ENCODE measurements at places on chromosomes 4 and X.

DNA sequence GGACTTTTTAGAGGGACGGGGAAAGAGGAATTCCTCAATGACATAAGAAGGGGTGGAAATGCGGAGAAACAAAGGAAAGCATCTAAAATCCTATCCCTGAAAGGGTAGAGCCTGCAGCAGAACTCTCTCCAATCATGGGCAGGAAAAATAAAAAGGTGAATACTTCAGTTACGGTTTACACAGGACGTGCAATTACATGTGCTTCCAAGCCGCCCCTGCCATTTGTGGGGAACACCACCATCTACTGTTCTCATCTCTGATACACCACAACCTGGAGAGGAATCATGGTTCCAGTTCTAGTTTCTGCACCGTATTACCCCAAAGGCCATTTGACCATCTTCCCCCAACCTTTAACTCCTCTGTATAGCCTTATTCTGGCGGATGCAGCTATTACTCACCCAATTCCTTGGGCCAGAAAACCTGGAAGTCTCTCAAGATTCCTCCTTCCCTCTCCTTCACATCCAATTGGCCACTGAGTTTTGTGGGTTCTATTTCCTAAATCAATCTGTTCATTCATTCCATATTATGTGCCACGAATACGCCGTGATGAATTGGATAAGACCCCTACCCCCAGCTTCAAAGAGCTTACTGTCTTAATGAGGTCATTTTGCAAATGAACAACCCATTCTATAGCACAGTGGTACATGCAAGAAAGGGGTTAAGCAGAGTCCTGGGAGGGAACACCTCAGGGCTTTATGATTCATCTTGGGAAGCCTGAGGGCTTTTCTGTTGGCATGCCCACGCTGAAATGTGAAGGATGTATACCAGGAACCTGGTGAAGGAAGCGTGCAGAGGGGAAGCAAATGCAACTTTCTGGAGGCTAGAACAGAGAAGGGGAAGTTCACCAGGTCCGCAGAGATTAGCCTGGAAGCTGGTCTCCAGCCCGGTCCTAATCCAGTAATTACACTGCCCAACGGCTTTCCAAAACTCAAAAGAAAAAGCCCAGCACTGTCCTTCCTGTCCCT, 1.4 kb upstream of the MSL3 start:
- DNase-seq, result no peak

GRCh38 chrX:1853916-1854315, 239.1 kb downstream of the ASMT start:
- no peak for DNase-seq

GRCh38 chr4:94439606-94440005, 12.1 kb upstream of the PDLIM5 start:
- DNase-seq, result no peak

DNA sequence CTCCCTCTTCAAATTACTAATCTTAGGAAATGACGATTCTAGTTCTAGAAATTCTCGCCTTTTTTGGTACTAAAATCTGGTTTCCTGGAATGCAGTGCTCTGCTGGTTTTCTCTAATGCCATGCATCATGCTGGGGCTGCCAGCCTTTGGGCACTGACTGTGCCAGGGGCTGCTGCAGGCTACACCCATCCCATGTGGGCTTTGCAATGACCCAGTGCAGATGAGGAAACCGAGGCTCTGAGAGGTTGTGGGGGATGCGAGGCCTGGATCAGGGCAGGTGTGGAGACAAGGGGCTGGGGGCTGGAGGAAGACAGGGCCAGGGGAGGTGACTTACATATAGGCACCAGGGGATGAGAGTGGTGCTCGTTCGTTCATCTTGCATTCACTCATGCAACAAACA, 95.3 kb downstream of the HMX1 start:
- no peak for DNase-seq

DNA sequence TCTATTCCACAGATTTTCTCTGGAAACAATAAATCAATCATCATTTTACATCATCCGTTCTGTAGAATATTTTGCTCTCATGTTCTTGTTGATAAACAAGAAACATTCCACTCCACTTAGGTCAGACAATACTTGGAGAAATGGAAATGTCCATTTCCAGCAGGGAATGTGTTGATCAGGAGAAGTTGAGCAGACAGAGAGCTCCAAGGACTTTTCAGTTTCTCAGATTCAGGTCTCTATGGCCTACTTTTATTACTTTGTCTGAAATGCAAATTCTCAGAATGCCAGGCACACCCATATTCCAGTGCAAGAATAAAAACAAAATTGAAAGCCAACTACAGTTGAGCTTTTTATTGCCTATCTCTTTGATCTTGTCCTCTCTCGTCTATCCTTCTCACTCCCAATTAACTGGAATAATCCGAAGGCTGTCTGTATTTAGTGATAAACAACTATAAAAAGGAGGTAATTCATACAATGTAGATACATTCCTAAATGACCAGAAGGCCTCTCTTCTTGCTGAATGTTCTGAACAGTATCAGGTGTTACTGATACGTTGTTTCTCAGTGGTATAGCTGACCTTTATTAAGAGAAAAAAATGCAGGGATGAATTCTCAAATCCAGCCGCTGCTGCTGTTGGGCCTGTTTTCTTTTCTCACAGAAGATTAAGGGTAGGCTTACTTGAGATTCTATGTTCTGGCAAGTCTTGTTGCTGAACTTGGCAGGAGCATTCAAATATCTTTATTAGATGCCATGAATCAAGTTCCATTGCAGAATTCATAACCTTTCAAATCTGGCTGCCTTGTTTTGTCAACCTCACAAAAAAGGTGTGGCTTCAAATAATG, 72.1 kb downstream of the HPGD start:
- DNase-seq, result no peak

DNA sequence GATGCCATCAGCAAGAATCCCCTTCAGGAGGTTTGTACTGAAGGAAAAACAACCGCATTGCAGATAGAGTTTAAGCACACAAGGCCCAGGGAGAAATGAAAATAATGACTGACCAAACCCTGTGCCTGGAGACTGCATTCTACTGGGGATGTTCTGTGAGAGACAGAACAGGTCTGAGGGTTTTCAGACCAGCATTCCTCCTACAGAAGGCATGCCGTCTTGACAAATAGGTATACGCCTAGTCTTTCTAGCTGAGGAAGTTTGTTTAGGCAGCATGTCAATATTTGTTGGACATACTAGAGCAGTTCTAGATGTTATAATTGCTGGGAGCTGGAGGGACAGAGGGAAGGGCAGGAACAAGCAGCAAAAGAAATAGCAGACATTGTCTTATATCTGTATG, 68.4 kb upstream of the SCOC start:
- no peak for DNase-seq

DNA sequence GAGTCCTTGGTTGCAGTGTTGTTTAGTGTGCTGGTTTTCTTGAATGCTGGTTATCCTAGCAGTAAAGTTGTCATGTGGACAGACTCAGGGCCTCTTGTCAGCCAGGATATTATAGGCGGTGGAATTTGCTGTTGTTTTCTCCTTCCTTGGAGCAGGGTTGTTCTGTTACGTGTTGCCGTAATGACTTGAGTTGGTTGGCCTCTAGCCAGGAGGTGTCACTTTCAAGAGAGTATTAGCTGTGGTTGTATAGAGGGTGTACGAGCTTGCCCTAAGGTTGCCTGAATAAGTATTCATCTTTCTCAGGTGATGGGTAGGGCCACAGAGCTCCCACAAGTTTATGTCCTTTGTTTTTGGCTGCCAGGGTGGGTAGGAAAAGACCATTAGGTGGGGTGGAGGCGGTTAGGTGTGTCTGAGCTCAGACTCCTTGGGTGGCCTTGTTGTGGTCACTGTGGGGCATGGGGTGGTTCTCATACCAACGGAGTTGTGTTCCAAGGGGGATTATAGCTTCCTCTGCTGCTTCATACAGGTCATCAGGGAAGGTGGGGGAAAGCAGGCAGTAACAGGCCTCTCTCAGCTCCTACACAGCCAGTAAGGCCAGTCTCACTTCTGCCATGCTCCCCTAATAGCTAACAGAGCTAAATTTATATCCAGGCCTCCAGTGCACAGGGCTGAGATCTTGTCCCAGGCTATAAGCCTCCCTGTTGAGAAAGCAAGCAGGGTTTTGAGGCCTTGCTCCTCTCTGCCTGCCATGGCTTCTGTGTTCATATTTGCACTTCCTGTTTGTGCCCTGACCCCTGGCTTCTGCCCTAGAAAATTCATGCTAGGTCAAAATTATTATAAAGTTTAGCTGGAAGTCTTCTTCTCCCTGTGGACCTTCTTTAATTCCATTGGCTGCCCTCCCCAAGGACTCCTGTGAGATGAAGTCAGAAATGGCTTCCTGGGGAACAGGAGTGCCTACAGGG, 594.7 kb downstream of the RAPGEF2 start:
- DNase-seq, result no peak

- no peak for DNase-seq
Observed at GRCh38 chr4:94285666-94286065, 57.0 kb downstream of the HPGDS start.

GRCh38 chrX:53303195-53303594, 21.8 kb upstream of the IQSEC2 start:
- DNase-seq, result no peak

GRCh38 chr4:128670513-128670912, 139.0 kb upstream of the JADE1 start:
- no peak for DNase-seq

- no peak for DNase-seq
Observed at GRCh38 chr4:42278709-42279324, 118.5 kb upstream of the SHISA3 start.

- DNase-seq, result no peak
Observed at GRCh38 chr4:1244978-1245471, 3.9 kb downstream of the CTBP1 start.

DNA sequence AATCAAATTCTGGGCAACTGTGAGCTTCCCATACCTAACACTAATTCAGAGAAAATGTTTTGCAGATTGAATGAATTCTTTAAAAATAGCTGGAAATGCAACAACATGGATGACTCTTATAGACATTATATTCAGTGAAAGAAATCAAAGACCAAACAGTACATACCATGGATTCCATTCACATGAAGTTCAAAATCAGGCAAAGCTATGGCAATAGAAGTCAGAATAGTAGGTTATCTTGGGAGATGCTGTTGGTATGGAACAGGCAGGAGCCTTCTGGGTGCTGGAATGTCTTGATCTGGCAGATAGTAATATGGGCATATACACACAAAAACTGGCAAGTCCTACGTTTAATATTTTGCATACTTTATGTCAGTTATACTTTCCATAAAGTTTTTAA, 25.5 kb upstream of the CBLL2 start:
- DNase-seq, result no peak

DNA sequence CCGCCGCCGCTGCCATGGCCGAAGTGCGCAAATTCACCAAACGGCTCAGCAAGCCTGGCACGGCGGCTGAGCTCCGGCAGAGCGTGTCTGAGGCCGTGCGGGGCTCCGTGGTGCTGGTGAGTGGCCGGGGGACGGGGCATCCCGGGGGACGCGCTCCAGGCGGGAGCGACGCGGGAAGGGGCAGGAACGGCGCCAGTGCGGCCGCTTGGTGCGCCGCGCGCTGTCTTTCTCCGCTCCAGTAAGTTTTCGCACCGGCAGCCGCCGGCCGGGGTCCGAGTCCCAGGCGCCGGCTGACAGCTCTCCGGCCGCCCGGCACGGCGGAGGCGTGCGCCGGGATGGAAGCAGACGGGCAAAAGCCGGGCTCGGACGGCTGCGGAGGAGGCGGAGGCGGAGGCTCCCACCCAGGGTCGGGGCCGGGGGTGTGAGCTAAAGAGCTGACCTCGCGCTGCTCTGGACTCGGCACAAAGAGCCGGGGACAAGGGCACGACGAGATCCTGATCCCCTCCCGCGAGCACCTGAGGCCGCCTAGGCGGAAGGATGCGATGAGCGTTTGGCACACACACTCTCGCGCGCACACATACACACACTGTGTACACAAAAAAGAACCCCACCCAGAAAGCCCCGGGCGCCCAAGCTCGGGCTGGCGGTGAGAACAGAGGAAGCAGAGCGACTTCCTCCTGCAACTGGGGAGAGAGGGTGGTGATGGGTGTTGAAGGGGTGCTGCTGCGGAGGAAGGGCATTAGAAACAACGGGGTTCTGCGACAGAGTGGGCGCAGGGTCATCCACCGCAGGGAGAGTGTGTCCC, 545 bp downstream of the DOCK11 start:
- peak; percentile 22 for DNase-seq

GRCh38 chr4:4558881-4559280, 17.0 kb upstream of the STX18 start:
- no peak for DNase-seq

GRCh38 chr4:152500800-152501434, 35.0 kb downstream of the FBXW7 start:
- DNase-seq, result peak; percentile 24

- no peak for DNase-seq
Observed at GRCh38 chrX:148501386-148502066, 1.1 kb downstream of the AFF2 start.

GRCh38 chrX:118049713-118050112, 66.9 kb downstream of the KLHL13 start:
- no peak for DNase-seq

DNA sequence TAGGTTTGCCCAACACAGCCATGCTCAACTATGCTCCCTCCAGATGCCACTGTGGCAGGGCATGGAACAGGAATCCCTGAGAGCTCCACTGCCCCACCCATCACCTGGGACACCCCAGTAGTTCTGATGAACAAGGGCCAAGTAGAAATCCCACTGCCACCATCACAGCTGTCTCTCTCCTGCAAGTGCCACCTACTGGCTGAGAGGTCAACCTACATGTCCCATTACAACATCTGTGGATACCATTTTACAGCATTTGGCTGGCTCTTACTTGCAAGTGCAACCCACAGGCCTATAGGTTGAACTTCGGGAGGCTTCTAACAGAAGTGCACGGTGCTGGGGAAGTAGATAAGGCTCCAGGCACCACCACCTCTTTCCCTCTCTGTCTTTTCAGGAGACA, 142.5 kb downstream of the CXXC4 start:
- no peak for DNase-seq

- DNase-seq, result no peak
Observed at GRCh38 chr4:74111990-74112389, 13.0 kb upstream of the CXCL2 start.

DNA sequence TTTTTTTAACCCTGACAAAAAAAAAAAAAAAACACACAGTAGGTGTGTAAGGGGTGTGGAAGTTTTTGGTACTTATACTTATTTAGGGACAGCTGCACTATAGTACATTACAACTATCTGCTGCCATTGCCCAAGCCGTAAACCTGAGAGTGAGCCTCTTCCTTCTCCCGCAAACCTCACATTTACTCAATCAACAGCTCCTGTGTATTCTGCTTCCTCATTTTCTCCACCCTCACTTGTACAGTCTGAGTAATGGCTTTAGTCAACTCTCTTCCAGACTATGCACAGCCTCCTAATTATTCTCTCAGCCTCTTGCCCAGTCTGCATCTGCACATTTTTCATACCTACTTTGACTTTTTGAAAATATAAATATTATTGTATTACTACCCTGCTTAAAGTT, 362.0 kb downstream of the ADAM29 start:
- DNase-seq, result no peak

- DNase-seq, result no peak
Observed at GRCh38 chr4:89939994-89940393, 45.3 kb downstream of the MMRN1 start.

- DNase-seq, result no peak
Observed at GRCh38 chr4:184428787-184429186, 45.6 kb downstream of the IRF2 start.

DNA sequence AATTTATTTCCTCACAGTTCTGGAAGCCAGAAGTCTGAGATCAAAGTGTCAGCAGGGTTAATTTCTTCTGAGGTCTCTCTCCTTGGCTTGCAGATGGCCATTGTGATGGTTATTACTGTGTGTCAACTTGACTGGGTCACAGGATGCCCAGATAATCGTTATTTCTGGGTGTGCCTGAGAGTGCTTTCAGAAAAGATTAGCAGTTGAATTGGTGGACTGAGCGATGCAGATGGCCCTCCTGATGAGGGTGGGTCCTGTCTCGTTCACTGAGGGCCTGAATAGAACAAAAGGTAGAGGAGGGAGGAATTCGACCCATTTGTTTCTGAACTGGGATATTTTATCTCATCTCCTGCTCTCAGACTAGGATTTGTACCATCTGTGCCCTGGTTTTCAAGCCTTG, 15.7 kb downstream of the SMIM43 start:
- DNase-seq, result no peak
